Activated T-helper 1 cell treated with anti-CD3 and anti-CD28 coated beads, Interleukin-12 subunit alpha, Interleukin-12 subunit beta, Interleukin-2, Interleukin-4 antibody, amounts not matched to agents 30 ng/mL and 10 ng/mL and 1 ng/mL, durations not matched to agents 14 hours and 24 hours and 36 hours (primary cell): ENCODE measurements at places on chromosomes 4 and X. TPM values are rescaled to one million over a fixed set of nuclear protein-coding genes. Genes with fewer than 3 reads are reported as not detected.

The COL4A6 gene
- total RNA-seq, result not detected in 2 replicates

- H3K27ac ChIP-seq, result no peak overlapping the region
- H3K36me3 ChIP-seq, result peaks cover 1% of the 10 kb centered on the region
- peak overlapping the region; percentile 63 for H3K4me3 ChIP-seq
- H3K27me3 ChIP-seq, result no peaks in the 10 kb centered on the region
- DNase-seq, result no peak
- peaks cover 91% of the 10 kb centered on the region for H3K4me1 ChIP-seq
Measured at GRCh38 chr4:177315767-177316464, 6.2 kb downstream of the NEIL3 start.

GRCh38 chr4:22334155-22334554 is 181.7 kb downstream of the ADGRA3 start:
- no peak for DNase-seq
- no peaks in the 10 kb centered on the region for H3K36me3 ChIP-seq
- no peaks in the 10 kb centered on the region for H3K4me1 ChIP-seq
- no peak overlapping the region for H3K27ac ChIP-seq
- peaks cover 2% of the 10 kb centered on the region for H3K27me3 ChIP-seq

DNA sequence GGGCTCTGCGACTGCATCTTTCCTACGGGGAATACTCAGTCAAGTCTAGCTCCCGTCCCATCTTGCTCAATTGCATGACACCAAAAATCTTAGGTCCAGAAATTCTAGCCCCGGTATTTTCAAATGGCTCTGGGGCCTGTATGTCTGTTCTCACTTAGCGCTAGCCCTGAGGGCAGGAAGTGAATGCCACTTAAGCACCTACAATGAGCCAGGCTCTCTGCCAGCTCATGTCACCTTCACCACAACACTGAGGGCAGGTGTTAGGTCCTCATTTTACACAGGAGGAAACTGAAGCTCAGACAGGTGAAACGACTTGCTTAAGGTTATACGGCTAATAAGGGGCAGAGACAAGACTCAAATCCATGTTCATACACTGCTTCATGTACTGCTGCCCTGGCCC is 282.8 kb downstream of the PPP1R2C start:
- no peaks in the 10 kb centered on the region for H3K36me3 ChIP-seq
- no peak overlapping the region for H3K4me3 ChIP-seq

GRCh38 chr4:65791812-65792308 is 121.6 kb upstream of the EPHA5 start:
- H3K4me1 ChIP-seq, result no peaks in the 10 kb centered on the region
- H3K36me3 ChIP-seq, result no peaks in the 10 kb centered on the region
- no peak overlapping the region for H3K4me3 ChIP-seq
- no peak overlapping the region for H3K27ac ChIP-seq
- no peak for DNase-seq

GRCh38 chr4:82704156-82704555 is 94.4 kb downstream of the SCD5 start:
- H3K27ac ChIP-seq, result no peak overlapping the region
- peaks cover 5% of the 10 kb centered on the region for H3K27me3 ChIP-seq
- no peaks in the 10 kb centered on the region for H3K36me3 ChIP-seq

- no peak overlapping the region for H3K4me3 ChIP-seq
- no peak overlapping the region for H3K27ac ChIP-seq
- H3K27me3 ChIP-seq, result no peaks in the 10 kb centered on the region
- no peaks in the 10 kb centered on the region for H3K36me3 ChIP-seq
Measured at GRCh38 chr4:163701916-163702315, 207.4 kb downstream of the TMA16 start.
